ENCODE measurements at places on chromosomes 12 and 14. TPM values are rescaled to one million over a fixed set of nuclear protein-coding genes. Genes with fewer than 3 reads are reported as not detected.

CLEC9A gene
- total RNA-seq, result not detected

CLEC7A gene
- 0.26 TPM for total RNA-seq

CMKLR1 gene
- total RNA-seq, result 0.13 TPM

RND1 gene
- total RNA-seq, result 6.1 TPM

CLEC12A gene
- total RNA-seq, result not detected

FAM186B gene
- total RNA-seq, result 0.13 TPM

ANKRD33 gene
- 0.26 TPM for total RNA-seq

BEST3 gene
- 0.25 TPM for total RNA-seq

METTL3 gene
- total RNA-seq, result 46.1 TPM

IQSEC3 gene
- 0.13 TPM for total RNA-seq

WSB2 gene
- total RNA-seq, result 116 TPM

GPD1 gene
- total RNA-seq, result under 0.01 TPM

STON2 gene
- total RNA-seq, result 87.4 TPM

TAS2R42 gene
- total RNA-seq, result not detected

TAS2R30 gene
- total RNA-seq, result 2.0 TPM

RAD9B gene
- 0.25 TPM for total RNA-seq

ASCL4 gene
- not detected for total RNA-seq

EML5 gene
- total RNA-seq, result 0.13 TPM

PPFIA2 gene
- not detected for total RNA-seq

GNS gene
- 409 TPM for total RNA-seq

IFNG-AS1 gene
- not detected for total RNA-seq

PLEK2 gene
- 0.51 TPM for total RNA-seq

ENDOU gene
- under 0.01 TPM for total RNA-seq

TCL1A gene
- not detected for total RNA-seq

SLC6A13 gene
- not detected for total RNA-seq

ACTR10 gene
- total RNA-seq, result 24.9 TPM

GPR162 gene
- 0.76 TPM for total RNA-seq

DIO2 gene
- total RNA-seq, result not detected

FAM181A gene
- not detected for total RNA-seq

ATN1 gene
- total RNA-seq, result 5.1 TPM

OAS2 gene
- 4.5 TPM for total RNA-seq

TSHR gene
- not detected for total RNA-seq

PRPF40B gene
- 1.8 TPM for total RNA-seq

SLCO1A2 gene
- 0.26 TPM for total RNA-seq

LRFN5 gene
- not detected for total RNA-seq

TMEM229B gene
- 1.1 TPM for total RNA-seq
